ENCODE measurements at places on chromosomes 4 and X. TPM values are rescaled to one million over a fixed set of nuclear protein-coding genes. Genes with fewer than 3 reads are reported as not detected.

The CCDC160 gene
- 2.7 TPM for total RNA-seq

The MAGEA2 gene
- 0.50 TPM for total RNA-seq

The FOXP3 gene
- total RNA-seq: 0.28 TPM

The GAB1 gene
- total RNA-seq: 32.6 TPM

The NOCT gene
- 58.3 TPM for total RNA-seq

- no peak for DNase-seq
These were observed 150.3 kb upstream of the MAOA start for GRCh38 chrX:43505769-43506168.

GRCh38 chr4:110195561-110196205 is 2.7 kb downstream of the ELOVL6 start:
- DNase-seq: no peak

DNA sequence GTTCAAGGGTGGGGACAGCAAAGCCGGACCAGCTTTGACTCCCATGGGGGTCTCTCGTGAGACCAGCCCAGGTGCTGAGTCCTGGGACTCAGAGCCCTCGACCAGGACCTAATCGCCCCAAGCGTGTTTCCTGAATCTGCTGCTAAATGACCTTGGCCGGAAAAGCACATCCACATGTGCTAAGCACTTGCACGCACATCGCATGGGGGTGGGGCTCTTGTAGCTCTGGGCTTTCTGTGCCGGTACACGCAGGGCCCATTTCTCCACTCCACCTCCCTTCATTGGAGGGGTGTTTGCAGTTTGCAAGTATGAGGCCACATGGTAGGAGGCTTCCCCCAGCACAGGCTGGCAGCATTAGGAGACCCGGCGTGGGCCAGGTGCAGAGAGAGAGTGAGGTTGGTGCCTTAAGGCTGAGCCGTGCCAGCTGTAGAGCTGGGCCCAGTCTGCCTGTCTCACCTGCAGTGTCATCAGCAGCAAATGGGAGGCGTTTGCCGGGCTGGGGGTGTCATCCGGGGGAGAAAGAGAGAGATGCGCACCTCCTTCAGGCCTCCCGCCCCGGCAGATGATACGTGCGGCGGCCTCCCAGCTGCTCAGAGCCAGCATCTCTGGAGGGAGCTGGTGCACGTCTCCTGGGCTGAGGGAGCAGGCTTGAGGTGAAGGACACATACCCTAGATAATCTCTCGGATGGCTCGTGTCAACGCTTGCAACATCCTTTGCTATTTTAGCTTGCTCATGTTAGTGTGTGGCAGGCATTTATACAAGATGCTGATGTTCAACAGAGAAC is 45.2 kb upstream of the CLCN4 start:
- DNase-seq: no peak

DNA sequence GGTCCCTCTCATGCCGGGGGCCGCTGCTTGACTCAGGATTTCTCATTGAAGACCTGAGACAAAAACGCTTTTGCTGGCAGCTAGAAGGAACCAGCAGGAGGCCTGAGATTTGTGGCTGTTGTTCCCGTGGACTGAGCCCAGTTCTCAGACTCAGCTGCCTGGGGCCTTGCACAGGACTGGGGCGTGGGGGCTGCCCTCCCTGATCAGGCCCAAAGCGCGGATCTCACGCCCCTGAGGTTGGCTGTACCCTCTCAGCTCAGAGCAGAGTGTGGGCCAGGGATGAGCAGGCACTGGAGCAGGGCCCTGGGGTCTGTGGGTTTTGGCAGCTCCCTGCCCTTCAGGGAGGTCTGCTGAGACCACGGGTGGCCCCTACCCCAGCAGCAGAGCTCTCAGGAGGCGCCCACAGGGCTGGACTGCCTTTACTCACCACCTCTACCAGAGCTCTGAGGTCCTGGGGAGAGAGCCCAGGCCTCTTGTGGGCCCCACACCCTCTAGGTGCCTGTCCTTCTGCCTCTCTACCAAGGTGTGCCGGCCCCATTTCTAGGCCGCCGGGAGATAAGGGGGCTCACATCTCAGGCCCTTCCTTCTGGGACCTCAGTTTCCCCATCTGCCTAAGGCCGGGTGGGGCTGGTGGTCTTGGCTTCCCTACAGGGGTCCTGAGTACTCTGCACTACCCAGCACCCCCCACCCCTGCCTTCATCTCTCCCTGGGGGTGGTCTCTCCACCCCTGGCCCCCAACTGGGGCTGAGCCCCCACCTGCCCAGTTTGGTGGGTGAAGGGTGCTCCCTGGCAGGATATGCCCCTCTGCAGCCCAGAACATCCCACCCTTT is 5.6 kb downstream of the MSANTD1 start:
- DNase-seq: no peak

- no peak for DNase-seq
These were observed 19.8 kb upstream of the FMR1 start for GRCh38 chrX:147891896-147892295.

DNA sequence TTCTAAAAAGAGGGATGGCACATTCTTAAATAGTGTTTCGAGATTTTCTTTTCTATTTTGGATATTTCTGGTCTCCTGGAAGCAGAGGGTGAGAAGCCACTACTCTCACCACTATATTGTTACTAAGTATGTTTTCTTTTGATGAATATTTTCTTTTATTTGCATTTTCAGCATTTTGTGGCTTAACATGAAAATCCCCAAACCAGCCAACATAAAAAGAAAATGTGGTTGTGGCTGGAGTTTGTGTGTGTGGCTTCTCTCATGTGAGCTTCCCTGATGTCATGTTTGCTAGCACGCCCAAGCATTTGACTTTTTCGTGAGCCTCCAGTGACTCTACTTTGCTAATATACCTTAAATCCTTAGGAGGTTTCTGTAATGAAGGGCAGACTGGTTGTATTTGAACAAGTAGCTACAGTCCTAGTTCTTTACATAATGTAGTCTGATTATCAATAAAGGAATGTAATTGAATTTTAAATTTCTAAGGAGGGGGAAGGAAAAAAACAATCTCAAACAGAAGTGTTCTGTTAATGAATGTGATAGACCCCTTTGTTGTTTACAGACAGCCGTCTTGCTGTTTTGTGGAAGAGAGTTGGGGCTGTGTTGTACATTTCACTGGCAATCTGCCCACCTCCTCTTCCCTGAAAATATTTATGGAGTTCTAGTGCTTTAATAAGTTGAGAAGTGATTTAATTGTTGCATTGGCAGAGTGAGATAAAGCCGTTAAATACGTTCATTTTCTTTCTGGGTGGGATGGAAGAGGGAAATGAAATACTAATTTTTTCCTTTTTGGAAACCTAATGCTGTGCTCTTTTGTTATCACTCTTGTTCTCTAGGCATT is 114.6 kb downstream of the ARHGAP10 start:
- DNase-seq: no peak

DNA sequence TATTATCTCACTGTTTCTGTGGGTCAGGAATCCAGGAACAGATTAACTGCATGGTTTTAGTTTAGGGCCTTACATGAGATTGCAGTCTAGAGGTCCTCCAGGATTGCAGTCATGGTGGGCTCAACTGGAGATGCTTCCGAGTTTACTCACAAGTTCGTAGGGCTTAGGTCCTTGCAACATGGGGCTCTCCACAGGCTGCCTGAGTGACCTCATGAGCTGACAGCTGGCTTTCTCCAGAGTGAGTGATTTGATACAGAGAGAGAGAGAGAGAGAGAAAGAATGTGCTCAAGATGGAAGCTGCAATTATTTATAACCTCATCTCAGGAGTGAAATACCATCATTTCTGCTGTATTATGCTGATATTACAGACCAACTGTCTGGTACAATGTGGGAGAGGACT is 168.9 kb downstream of the GPAT3 start:
- DNase-seq: no peak

GRCh38 chrX:34632384-34632783 is 24.7 kb downstream of the TMEM47 start:
- DNase-seq: no peak

DNA sequence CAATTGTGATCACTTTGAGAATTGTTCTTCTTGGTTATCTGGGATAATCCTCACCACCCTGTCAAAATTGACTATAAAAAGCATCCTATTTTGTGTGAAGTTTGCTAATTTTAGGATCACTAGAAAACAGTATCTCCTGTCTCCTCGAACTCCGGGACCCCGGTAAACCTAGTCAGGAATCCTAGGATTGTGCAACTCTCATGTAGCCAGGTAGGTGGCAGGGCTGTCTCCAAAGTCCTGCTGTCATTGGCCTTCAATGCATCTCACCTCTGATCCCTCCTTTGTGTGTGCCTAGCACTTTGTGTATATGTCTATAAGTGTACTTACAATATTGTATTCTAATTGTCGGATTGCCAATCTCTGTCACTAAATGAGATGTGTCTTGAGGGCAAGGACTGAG is 1564.8 kb downstream of the RPA4 start:
- peak; percentile 49 for DNase-seq

DNA sequence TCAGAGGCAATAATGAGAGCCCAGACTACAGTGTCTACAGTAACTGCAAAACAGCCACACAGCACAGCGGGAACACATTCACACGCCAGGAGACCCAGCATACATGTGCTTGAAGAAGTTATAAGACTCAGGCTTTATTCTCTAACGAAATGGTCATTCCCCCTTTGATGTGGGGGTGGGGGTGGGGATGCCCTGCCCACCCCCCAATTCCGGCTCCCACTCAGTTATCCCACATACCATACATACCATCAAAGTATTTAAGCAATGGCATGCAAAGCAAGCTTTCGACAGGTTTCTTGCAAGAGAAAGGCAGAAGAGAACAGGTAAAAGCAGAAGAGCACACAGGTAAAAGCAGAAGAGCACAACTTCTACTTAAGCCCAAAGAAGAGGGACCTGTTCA is 3.6 kb downstream of the MECP2 start:
- peak; percentile 61 for DNase-seq

DNA sequence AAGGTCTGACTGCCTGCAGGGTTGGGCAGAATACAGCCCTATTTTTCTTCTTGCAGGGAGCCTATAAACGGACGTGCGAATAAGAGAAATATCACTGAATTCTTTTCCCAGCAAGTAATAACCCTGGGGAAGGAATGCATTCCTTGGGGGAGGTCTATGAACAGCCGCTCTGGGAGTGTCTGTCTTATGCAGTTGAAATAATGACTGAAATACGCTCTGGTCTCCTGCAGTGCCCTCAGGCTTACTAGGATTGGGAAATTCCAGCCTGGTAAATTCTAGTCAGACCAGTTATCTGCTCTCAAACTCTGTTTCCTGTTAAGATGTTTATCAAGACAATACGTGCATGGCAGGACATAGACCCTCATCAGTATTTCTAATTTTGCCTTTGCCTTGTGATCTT is 72.1 kb upstream of the FAM241A start:
- peak; percentile 17 for DNase-seq

DNA sequence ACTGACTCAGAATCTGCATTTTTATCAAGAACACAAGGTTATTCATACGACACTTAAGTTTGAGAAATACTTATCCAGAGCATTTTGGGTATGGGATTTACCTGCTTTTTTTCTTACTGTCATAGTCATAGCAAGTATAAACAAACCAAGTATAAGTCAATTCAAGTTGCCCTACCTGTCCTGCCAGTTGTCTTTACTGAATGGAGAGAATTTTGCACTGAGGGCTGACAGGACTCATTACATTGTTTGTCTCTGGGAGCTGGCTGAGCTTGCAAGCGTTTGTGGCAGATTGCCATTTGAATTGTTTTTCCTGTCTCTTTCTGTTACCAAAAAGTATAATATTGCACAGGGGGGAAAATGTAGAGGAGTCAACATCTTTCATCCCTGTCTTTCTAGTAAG is 278.9 kb upstream of the MAGEC2 start:
- DNase-seq: no peak

- no peak for DNase-seq
These were observed 87.9 kb upstream of the PACRGL start for GRCh38 chr4:20612313-20612712.

DNA sequence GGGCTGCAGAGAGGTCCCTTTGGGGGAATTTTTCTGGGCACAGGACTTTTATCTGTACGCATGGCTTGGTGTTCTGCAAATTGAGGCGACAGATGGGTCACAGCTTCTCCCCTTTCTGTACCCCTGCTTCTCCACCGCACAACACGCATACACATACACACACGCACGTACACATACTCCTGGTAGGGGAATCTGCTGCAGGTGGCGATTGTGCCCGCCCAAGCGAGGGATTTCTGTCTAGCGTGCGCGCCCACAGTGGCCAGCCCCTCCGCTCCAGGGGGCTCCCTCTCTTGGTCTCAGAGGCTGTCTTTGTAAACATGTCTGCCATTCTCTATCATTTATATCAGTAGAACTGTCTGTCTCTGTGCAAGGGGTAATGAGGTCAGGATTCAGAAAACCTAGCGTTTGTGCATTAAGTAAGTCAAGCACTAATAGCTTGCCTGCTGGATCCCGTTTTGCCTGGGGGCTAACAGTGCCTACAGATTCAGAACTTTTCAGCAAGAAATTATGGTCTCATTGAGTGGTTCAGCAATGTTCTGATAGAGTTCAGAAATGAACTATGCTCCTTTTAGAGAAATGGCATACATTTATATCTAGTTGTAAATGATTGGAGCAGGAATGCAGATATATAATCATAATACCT is 2.2 kb downstream of the GRID2 start:
- DNase-seq: peak; percentile 51

DNA sequence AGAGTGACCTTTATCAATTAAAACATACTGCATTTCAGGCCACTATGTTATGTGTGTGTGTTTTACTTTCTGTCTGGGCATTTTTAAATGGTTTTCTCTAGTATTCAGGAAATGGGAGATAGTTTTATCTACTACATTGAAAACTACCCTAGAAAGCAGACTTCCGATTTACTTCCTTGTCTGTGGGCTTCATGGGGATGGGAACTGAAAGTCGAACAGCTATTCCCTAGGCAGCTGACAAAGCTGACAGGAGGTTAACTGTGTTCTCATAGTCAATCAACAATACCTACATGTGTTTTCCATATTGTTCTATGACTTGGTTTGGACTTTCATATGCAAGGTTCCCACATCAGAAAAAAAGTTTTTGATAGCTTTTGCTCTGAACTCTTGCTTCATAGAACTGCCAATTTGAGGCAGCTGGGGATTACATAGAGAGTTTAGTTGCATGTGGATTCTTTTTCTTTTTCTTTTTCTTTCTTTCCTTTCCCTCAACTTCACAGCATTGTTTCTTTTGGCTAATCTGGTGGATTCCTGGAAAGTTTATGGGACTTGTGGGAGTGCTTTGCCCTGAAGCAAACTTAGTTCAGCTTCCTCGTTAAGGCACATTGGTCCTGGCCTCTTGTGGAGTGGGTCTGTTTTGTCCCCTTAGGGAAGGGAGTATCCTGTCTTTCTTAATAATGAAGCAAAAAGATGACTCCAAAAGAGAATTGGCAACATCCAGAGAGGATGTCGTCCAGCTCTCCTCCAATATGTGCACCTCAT is 327.1 kb upstream of the GIMD1 start:
- no peak for DNase-seq

GRCh38 chrX:121322159-121322558 is 274.7 kb downstream of the GLUD2 start:
- DNase-seq: no peak
